ENCODE measurements at places on chromosomes 4 and X. TPM values are rescaled to one million over a fixed set of nuclear protein-coding genes. Genes with fewer than 3 reads are reported as not detected.

CTAG1B gene
- total RNA-seq = not detected

NPY1R gene
- not detected for total RNA-seq

MAGEA8 gene
- total RNA-seq = 0.13 TPM

CTPS2 gene
- total RNA-seq = 8.1 TPM

CT83 gene
- 0.83 TPM for total RNA-seq

TRAPPC2 gene
- total RNA-seq = 19.0 TPM

ARHGEF9 gene
- 8.6 TPM for total RNA-seq

PDK3 gene
- 48.8 TPM for total RNA-seq

ODAM gene
- not detected for total RNA-seq

RNF4 gene
- total RNA-seq = 50.1 TPM

- DNase-seq = no peak
These were observed 156.9 kb upstream of the SLC7A11 start for GRCh38 chr4:138399081-138399480.

- no peak for DNase-seq
These were observed 56.7 kb downstream of the STOX2 start for GRCh38 chr4:183961795-183962194.

DNA sequence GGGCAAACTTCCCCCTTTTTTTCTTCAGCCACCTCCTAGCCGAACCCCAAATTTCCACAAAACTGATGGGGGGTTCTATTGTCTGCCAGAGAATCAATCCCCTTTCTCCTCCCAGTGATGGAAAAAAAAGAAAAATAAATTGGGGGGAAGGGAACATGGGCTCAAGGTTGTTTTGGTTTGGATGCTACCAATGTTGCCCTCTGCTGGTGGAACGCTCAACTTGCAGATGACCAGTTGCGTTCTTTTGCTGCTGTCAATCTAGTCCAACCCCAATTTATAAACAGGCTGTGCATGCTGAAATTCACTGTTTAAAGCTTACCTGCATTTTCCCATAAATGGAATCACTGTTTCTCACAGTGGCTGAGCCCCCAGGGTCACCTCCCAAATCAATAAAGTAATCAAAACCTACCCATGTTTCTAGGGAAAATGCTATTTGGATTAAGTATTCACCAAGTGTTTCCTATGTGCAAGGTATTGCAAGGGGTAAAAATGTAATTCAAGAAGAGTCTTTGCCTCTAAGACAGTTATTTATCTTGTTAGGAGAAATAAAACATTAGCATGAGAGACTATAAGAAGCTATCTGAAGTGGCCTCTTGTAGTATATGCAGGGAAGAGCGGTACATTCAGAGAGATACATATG lies 116.7 kb upstream of the TMEM164 start:
- DNase-seq = peak; percentile 63

DNA sequence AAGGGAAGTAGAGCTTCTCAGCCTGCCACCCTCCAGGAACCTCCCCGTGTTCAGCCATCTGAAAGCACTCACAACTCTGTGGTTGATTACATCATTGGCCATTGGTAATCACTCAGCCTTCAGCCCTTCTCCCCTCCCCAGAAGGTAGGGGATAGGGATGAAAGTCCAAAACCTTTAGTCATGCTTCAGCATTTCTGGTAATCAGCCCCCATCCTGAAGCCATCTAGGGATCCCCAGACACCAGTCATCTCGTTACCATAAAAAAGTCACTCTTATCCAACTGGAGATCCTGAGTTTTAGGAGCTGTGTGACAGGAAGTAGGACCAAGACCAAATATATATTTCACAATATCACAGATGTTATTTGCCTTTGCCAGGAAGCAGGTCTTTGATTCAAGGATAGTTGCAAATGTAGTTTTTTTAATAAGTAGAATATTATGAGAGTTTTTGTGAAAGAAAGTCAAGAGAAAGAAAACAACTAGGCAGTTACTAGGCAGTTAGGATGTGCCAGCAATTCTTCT lies 364.6 kb upstream of the NOCT start:
- DNase-seq = no peak

GRCh38 chrX:47194194-47194787 lies 662 bp downstream of the UBA1 start:
- no peak for DNase-seq

- peak; percentile 49 for DNase-seq
These were observed 152.0 kb upstream of the FTHL17 start for GRCh38 chrX:31223817-31224216.

GRCh38 chr4:39450618-39451017 lies 8.1 kb downstream of the RPL9 start:
- no peak for DNase-seq

GRCh38 chrX:48761674-48762471 lies at the start of gene GLOD5:
TSS of gene GLOD5 (plus strand) at chrX:48761747. CDS start at chrX:48761791, 44 bp downstream.
- peak; percentile 60 for DNase-seq

DNA sequence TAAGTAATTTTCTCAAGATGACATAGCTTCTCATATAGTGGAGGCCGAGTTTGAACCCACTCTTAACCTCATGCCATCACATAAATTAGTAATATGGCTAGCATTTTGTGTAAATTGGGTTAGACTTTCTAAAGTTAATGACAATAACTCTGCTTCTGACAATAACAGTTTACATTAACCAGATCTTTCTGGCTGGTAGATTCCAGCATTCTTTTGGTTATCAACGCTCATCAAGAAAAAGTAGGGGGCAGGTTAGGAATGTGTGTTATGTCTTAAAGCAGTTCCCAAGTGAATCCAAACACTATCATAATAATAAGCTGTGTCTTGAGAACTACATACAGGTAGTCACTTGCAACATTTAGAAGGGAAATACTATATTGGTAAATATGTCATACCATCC lies 162.5 kb downstream of the PRDM5 start:
- no peak for DNase-seq

GRCh38 chr4:169164669-169165415 lies 105.9 kb downstream of the SH3RF1 start:
- DNase-seq = no peak

DNA sequence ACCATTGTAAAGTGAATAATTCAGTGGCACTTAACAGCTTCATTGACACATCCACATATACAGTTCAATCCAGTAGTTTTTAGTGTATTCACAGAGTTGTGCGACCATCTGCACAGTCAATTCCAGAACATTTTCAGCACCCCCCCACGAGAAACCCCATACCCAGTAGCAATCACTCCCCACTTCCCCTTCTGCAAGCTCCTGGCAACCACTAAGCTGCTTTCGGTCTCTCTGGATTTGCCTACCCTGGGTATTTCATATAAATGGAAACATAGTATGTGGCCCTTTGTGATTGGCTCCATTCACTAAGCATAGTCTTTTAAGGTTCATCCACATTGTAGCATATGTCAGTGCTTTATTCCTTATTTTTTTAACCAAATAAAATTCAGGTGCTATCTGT lies 10.0 kb downstream of the MSL3 start:
- DNase-seq = no peak

GRCh38 chr4:154711522-154711921 lies 32.3 kb upstream of the LRAT start:
- DNase-seq = no peak

GRCh38 chrX:119488749-119489148 lies 20.5 kb downstream of the SLC25A5 start:
- DNase-seq = peak; percentile 70

- DNase-seq = no peak
These were observed 89.3 kb downstream of the MGST2 start for GRCh38 chr4:139754938-139755337.

GRCh38 chrX:155968326-155968661 lies 29.2 kb upstream of the IL9R start:
- no peak for DNase-seq

DNA sequence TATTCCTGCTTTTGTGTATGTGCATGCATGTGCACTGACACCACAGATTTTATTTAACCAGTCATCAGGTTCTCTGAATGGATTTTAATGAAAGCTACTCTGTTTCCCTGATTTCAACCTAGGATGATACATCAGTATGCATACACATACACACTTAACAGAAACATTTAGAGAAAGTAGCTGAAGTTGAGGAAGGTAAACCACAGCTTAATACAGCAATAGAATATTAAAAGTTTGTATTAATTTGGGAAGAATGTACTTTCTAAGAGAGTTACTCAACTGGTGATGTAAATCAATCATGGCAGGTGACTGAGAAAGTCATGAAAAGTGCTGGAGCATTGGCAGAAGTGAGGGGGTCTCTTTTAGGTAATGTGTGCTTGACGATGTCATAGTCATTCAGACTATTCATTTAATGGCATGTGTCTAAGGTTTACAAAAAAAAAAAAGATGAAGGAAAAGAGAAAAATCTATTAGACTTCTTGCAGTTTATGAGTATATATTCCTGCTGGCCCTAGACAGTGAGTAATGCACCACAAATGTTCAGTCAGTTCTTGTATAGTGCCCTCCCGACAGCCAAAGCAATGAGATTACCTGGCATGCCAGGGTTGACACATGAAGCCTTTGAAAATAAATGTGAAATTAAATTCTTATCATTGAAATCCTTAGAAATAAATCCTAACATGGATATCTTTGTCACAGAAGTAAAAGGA lies 187.6 kb downstream of the RAPGEF2 start:
- no peak for DNase-seq

DNA sequence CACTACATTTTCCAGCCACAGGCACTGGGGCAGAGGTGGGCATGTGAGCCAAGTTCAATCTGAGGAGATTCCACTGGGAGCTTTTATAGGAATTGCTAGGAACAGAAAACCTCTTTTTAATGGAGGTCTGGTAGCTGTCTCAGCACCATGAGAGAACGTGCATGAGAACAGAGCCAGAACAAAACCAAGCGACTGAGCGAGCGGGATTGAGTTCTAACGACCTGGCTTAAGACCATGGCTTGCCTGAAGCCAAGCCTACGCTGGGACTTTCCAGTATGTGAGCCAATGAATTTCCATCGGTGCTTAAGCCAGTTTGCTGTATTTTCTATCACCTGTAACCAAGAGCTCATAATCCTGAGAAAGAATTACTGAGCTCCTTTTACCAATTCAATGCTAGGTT lies 183.7 kb downstream of the NR3C2 start:
- DNase-seq = no peak

DNA sequence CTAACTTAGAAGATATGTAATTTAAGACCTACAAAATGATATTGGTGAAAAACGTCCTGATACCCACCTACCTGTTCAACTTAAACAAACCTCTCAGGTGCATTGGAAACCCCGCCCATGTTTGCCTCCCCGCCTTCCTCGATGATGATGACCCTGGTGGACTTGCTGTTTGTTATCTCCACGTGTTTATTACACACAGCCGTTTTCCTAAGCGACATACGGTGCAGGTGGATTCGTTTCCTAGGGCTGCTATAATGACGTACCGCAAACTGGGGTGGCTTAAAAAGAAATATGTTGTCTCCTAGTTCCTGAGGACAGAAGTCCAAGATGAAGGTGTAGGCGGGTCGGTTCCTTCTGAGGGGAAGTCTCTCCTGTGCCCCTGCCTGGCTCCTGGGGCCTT lies 110.7 kb downstream of the GPR143 start:
- no peak for DNase-seq

- DNase-seq = peak; percentile 98
These were observed 1879.4 kb upstream of the TENM3 start for GRCh38 chr4:180363815-180364214.

DNA sequence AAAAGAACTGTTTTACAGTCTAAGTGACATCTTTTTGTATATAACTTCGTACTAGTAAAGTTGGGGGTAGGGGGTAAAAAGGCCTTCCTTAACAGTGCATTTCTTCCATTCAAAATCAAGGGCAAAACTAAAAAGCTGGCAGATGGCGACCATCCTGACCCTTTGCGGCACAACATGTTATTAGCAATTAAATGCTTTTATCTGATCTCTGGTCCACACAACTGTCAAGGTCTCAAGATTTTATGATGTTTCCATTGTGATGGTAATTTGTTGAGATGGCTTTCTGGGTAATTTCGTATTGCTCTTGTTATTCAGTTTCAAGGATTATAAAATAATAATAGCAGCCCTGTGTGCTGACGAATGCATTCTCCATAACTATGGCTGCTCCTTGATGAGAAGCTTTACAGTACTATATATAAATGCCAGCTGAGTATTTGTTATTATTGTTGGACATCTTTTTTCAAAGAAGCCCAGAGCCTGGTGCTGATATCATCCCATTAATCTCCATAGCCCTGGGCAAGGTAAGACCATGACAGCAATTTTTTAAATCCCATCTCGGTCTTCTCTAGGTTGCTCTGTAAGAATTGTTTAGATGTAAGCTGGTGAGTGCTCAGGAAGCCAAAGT lies 89.5 kb downstream of the CBR4 start:
- no peak for DNase-seq

- DNase-seq = no peak
These were observed 74.6 kb upstream of the NALF2 start for GRCh38 chrX:69429339-69430015.

DNA sequence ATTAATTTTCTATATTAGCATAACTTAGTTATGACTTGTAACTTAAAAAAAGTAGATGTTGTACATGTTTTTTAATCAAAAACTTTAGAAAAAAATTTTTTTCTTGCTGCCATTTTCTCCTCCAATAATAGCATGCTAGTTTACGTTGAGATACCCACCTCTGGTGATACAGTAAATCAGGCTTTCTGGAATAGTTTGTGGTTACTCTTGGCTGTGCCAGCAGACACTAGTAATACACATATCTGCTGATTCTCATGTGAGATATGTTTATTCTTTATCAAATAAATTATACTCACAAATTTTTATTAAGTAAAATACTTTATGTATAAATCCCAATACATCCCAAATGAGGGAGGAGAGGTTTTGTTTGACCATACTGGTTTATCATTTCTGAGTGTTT lies 117.3 kb downstream of the KLHL8 start:
- no peak for DNase-seq

DNA sequence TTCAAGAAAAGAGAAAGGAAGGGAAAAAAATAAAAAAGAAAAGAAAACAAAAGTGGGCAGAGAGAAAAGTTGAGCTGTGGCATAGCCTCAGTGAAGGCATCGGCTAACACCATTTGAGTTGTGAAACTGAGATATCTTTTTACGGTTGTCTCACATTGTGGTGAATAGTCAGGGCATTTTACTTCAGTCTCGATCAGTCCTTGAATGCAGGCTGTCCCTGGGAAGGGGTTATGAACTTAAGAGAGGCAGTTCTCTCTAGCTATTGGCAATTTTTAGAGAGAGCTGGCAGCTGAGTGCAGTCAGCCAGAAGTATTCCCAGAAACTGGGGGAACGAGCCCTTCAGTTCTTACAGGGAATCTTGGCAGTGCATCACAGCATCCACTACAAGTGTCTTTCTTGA lies 93.5 kb upstream of the SLC6A14 start:
- DNase-seq = no peak

DNA sequence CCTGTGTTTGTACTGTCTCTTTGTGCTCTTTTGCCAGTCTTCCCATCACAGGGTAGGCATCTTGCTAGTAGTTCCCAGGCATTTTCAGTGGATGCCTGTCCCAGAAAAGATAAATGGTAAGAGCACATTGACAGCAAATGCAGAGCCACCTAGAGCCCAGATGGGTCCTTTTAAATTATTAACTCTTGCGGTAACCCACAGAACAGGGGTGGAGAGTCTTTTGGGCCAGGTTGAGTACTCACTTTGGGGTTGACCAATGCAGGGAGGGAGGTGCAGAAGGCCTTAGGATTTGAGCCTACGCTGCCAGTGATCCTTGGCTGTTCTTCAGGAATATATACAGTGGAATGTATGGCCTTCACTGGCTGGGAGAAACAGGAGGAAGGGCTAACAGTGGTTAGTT lies 173.8 kb downstream of the MSN start:
- no peak for DNase-seq

All from SK-MEL-5 (cell line).